Hindlimb muscle (tissue), 1 donor: ENCODE measurements at places on chromosomes 4 and X. TPM values are rescaled to one million over a fixed set of nuclear protein-coding genes. Genes with fewer than 3 reads are reported as not detected.

DNA sequence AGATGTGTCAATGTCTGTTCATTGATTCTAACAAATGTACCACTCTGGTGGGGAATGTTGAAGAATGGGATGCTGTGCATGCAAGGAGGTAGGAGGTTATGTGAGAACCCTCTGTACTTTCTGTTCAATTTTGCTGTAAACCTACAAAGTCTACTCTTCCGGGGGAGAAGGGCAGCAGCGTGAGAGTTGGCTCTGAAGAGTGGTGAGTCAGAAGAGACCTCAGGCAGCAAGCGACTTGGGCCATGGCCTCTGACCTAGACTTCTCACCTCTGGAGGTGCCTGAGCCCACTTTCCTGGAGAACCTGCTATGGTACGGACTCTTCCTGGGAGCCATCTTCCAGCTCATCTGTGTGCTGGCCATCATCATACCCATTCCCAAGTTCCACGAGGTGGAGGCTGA lies 26.7 kb downstream of the MANBA start:
- no peak for DNase-seq

GRCh38 chr4:7782783-7783182 lies 156.9 kb downstream of the AFAP1 start:
- no peak for DNase-seq

The PTTG2 gene
- not detected for polyA plus RNA-seq

The ETDA gene
- not detected for polyA plus RNA-seq

DNA sequence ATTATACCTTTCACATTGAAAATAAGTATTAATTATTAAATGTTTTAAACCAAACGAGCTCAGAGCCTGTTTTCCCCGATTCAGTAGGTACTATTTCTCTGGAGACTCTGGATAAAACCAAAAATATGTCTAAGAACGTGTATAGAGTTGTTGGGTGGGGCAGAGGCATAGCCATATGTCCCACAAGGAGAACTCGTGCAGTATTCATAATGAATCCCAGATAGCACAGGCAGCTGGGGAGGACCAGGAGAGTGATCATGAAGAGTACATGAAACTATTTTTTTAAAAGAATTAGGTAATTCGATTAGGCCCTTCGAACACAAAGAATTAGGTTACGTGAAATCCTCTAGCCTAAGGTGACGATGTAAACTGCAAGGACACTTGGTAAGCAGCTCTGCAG lies 76.1 kb downstream of the CLDN22 start:
- DNase-seq = no peak

The GNRHR gene
- polyA plus RNA-seq = 0.50 TPM

DNA sequence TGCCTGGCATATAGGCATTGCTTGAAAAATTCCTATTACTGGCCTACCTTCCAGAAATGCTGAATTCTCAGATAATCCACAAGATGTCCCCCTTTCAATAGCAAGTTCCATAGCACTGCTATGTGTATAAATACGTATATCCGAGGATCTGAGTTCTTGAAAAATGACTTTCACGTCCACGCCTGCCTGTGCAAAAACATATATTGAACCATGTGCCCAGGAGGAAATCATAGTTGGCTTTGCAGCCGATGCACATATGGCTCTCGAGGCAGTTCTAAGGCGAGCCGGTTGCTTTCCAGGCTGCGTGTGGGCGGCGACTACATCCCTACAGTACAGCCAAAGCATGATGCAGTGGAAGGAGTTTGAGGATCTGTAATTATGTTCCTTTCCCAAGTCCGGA lies 55.4 kb upstream of the ESX1 start:
- peak; percentile 64 for DNase-seq

DNA sequence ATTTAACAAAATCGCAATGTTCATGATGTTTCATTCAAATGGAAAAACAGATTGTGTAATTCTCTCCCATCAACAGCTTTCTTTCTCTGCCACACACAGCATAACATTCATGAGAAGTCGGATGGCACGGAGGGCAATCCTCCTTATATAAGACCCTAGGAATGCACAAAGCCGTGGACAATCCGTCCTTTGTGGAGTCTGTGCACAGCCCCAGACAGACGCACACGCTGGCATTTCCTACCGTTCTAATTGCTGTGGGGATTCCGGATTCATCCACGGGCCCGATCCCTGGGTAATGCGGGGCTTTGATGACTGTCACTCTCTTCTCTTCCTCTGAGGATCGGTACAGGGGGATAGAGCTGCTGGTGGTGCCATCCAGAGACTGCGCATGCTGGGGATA lies 121.9 kb upstream of the PDLIM3 start:
- no peak for DNase-seq

DNA sequence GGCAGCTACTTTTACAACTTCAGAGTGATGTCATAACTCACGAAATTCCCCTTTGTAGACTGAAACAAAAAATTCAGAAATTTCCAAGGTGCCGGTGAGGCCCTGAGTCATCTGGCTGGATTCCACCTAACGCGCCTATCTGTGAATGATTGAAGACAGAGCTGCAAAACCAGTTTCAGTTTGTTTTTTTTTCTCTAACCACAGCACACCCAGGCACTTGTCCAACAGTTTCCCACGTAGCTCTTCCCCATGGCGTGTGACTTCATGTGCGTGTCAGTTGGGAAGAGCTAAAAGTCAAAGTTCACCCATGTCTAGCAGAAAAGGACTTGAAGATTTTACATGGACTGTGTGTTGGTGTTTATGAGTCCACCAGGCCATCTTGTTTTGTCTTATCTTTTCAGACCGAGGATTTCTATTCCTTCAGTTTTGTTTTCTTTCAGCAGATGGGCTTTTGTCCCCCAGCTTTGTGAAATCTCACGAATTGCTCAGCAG lies 16.4 kb downstream of the TCEANC start:
- DNase-seq = no peak

DNA sequence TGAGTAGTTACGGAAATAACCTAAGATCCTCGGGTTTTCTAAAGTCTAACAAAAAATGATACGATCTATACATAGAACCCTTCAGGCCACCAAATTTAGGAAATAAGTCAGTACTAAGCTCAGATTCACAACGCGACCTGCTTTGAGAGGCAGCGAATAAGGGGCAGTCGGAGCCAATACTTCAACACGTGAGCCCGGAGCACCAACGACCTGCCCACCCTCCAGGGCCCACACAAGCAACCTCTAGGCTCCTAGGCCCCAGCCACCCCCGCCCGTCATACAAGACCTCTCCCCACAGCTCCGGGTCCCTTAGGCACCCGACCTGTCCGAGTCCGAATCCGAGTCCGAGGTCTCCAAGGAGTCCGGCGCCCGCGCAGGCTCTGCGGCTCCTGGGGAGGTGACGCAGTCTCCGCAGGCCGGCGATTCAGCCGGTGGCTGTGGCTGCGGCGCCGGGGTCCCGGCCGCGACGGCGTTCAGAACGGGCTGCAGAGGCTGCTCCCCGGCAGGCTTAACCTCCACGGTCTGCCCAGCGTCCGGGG lies 580 bp downstream of the NAF1 start:
- DNase-seq = peak; percentile 46

The AKAP14 gene
- polyA plus RNA-seq = not detected

The TEX13C gene
- polyA plus RNA-seq = not detected

GRCh38 chr4:150366487-150366999 lies 215.4 kb upstream of the MAB21L2 start:
- DNase-seq = no peak

The NLGN4X gene
- 2.5 TPM for polyA plus RNA-seq

The PACRGL gene
- 13.3 TPM for polyA plus RNA-seq

The RAB40A gene
- polyA plus RNA-seq = 0.89 TPM

DNA sequence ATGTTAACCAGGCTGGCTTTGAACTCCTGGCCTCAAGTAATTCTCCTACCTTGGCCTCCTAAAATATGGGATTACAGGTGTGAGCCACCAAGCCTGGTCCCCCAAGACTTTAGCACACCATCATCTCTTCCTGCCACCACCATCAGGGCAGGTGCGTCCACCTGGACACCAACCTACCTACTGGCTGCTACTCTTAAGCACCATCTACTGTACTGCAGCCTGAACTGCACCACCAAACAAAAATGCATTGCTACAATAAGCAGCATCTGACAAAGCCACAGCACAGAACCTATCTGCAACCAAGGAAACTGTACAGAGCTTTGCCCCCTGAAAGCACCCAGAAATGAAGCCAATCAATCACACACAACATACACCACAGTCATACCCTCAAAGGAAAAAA lies 139.7 kb downstream of the EFHC2 start:
- DNase-seq = no peak

DNA sequence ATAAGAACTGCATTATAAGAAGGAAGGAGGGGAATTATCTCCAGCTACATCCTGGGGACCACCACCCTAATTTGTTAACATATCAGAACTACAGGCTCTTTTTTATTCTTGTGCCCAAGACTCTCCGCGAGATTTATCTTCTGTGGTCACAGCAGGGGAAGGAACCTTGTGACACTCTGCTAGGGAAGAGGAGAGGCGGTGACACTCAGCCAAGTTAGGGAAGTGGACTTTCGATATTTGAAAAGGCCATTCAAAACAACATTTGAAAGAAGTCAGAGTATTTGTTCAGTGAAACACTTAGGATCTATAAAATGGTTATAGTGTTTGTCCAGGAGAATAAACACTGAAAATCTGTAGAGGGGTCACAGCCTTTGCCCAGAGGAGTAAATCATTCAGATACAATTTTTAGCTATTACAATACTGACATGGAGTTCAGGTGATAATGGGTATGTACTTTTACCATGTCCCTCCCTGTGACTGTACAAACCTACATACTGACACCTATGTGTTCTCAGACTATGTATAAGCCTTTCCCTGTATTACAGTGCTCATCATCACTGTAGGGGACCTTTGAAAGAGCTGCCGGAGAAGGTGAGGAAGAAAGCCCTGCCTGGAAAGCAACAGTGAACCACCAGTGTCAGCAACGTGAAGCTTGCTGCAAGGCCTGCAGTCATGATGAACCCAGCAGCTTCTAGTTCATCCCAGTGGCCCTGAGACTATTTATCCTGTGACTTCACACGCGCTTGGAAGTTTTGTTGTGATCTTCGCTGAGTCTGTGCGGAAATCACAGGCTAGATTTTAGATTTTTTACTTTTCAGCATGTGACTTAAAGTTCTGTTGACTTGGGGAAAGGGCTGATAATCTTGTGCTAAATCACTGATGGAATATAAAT lies 8.5 kb upstream of the PTTG2 start:
- DNase-seq = no peak

DNA sequence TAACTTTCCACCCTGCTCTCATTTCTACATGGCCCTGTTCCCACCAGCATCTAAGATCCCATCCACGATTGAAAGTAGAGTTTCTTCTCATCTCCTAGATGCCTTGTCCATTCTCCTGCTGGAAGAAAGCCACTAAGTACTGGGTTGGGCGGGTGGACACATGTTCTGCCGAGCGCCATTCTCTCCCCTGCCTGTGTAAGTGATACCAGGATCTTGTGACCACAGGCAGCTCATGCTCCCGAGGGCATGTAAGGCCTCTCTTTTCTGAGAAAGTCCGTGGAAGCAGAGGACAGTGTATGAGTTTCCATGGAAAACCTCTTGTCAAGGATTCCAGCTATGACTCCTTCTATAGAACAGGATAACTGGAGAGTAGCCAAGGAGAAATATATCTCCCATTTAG lies 3.3 kb upstream of the SLC25A4 start:
- no peak for DNase-seq

The LRPAP1 gene
- 73.9 TPM for polyA plus RNA-seq

DNA sequence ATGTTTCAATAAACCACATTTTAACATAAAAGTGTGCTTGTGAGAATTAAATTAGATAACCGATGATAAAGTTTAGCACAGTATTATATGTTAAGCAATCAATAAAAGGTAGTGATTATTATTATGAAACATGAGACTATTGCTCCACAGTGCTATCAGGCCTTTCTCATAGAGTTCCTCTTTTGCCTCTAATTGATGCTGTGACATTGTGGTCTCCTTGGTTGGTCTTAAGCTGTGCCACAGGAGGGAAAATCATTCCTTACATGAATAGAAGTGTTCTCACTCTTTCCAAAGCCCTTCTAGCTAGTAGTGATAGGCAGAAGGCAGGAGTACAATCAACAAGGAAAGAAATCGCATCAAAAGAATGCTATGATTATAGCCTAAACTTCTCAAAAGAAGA lies 9.2 kb upstream of the PDHA2 start:
- DNase-seq = no peak

The RHOXF2 gene
- polyA plus RNA-seq = 0.06 TPM

The LRCH2 gene
- polyA plus RNA-seq = 3.8 TPM

DNA sequence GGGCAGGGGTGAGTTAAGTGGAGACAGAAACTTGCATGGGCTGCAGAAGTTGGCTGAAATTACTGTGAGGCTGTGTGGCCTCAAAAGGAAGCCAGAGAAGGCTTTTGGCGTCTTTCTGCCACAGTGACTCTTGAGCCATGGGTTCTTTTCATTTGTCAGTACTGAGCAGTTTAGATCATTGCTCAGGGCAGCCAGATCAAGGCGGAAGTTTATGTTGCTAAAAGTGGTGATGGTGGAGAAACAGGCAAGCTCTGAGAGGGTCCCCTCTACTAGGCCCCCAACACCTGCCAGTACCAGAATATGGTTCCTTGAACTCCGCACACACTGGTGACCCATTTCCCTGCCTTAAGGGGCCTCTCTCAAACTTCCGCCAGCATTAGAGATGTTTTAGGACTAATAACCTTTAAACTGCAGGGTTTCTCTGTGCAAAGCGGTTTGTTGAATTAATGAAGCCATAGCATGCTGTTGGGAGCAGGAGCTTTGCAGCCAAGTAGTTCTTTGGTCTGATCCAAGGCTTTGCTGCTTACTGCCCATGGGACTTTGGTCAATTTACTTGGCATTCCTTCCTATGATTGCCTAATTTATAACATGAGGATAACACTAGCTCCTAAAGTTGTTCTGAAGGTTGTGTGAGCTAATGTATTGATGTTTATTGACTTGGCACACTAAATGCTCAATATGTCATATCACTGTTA lies 34.5 kb downstream of the RNF175 start:
- DNase-seq = peak; percentile 42

GRCh38 chr4:123190176-123190575 lies 206.4 kb upstream of the SPRY1 start:
- DNase-seq = no peak

- no peak for DNase-seq
These were observed 10.3 kb downstream of the AKAP17A start for GRCh38 chrX:1601768-1602085.

DNA sequence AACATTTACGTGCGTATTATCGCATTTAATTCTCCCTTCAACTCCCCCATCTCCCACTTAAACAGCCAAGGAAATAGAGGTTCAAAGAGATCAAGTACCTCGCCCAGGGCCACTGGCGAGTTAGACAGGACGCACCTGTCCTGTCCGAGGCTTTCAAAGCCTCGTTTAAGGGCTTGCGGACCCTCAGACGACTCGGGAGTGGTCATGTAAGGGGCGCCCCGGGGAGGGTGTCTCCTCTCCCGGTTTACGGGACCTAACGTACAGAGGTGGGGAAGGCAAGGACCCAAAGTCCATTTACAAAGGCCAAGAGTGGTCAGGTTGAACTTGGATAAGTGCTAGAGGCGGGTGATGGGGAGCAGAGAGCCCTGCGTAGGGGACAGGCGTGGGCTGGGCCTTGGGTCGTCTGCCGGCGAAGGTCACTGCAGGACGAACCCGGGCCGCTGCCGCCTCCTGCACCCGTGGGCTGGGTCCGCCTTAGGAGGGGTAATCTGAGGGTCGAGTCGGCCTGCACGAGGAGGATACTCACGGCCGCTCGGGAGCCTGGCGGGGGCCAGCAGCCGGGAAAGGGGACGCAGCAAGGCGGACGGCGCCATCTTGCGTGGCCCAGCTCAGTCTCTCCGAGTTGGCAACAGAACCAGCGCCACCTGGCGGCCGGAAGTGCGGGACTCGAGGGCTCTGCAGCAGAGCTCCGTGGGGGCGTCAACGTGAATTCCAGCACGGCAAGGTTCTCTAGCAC lies 5.9 kb upstream of the NAA15 start:
- DNase-seq = peak; percentile 97
